Vagina (tissue), 2 donors: ENCODE measurements at places on chromosomes 1 and 21.
A peak's percentile ranks its signal among the peaks of the same experiment; 100 is the strongest.

DNA sequence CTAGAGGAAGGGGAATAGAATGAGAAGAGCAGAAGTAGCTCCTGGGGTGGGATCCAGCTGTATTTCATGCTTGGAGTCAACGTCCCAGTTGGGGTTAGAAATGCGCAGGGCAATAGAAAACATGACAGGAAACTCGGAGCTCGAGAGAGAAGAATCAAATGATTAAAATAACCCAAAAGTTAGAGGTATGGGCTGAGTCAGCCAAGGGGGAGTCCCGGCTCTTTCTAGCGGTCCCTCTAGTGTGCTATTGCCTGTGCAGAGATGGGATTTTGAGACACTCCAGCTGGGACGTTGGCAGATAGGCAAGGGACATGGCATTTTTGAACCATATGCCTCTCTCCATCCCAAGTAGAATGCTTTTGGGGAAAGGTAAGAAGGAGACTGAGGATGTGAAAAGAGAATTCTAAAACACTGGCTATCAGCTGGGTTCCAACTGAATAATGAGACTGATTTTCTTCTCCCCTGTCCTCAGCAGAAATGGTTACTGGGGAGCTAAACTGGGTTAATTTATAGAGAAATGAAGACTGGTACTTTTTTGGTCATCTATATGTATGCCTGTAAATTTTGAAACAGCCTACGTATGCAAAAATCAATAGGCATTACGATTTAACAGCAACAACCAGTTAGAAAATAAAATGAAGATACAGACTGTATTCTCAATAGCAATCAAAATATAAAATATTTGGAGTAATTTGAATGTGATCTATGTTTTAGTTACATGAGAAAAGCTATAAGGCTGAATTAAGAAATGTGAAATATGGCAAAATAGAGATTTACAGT is 7.0 kb upstream of the VPS26C start:
- DNase-seq = no peak

DNA sequence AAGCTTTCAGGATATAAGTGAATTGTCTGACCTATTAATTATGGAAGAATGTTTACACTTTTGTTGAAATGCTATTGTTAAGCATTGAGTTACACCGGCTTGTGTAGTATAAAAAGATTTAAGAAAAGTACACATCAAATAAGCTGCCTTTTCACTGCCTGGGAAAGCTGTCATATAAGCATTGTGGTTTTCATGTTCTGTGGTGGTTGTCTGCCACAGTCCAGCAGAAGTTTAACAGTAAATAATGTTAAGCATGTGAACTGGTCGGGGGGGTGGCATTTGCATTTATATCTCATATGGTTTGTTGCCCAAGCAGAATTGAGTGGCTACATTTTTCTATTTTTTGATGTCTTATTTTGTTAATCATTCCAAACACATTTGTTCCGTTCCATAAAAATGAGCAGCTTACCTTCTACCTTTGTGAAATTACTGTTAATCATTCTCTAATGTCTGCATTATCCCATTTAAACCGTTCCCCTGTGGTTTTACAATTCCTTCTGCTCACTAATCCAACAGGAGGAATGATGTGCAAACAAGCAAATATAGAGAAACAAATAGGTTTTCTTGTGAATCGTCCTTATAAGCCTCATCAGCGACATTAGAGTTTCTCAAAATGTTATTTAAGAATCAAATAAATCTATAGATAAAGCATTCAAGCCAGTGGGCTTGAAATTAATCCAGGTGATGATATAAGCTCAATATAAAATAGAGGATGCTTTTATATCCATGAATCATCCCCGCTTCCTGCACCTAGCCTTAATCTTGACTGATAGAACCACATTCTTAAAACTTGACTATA is 160.8 kb upstream of the SAMSN1 start:
- no peak for DNase-seq

DNA sequence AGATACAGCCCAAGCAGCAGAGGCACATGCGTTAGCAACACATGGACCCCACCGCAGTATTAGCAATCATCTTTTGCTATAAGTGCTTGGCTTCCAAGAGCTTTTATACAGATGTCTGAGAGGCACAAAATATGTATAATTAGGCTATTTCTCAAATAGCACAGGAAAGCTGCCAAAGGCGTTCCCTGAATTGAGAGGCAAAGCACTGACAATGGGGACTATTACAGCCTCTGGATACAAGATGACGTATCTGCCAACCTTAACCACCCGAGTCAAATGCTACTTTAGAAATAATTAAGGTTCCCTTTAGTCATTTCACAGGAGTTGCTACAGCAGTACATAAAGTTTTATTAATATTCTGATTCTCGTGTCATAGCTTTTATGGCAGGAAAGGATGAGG is 6.4 kb downstream of the STMN1 start:
- no peak for DNase-seq

GRCh38 chr1:101438359-101438758 is 201.5 kb downstream of the S1PR1 start:
- no peak for DNase-seq

DNA sequence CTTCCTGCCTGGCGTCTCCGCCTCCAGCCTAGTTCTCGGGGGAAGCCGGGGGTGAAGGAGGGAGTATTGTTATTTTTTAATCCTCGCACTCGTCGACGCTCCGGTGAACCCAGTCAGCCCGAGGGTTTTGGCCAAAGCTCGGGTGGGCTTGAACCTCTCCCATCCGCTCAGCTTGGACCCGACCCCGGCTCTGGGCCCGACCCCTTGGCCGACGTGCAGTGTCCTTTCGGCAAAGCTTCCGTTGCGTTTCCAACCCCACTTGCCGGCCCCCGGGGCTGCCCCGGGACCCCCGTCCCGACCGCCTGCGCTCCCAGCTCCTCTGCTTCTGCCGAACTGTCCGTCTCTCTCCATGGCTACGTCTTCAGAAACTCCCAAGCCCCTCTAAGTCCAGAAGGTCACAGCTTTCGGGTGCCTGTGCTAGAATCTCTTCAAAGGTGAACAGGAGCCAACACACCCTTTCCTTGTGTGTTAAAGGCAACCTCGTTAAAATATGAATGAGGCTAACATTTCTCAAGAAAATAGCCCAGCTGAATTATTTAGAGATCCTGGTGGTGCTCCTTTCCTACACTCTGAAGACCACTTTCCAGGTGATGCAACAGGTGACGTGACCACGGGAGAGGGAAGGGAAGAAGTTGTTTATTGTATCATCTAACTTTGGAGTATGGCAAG is 647 bp downstream of the DESI2 start:
- DNase-seq = no peak

GRCh38 chr1:60171801-60172200 is 98.2 kb upstream of the C1orf87 start:
- DNase-seq = no peak

DNA sequence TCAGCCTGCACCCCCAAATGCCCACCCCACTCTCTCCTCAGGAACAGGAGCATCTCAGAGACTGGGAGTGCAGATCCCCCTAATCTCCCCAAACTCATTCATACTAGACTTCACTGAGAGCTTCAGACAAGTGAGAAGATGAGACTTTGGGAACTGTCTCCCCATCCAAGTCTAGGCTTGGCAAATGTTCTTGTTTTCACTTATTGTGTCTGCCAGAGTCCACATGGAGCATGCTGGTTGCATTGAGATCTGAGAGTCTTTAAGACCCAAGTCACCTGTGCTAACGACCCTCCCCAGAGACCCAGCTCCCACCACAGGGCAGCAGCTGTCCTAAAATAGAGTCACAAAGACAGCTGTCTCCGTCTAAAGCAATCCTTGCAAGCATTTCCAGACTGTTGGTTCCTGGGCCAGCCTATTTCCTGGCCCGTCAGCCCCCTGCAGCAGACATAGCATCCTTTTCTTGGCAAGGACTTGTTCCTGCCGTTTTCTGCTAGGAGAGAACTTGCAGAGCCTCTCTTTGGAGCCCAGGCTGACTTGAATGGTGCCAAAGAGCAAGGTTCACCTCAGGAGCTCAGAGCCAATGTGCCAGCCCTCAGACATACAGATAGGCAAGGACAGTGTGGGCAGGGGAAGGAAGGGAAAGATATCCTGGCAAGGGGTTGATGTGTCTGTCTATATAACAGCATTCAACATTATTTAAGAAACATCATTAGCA is 1.9 kb upstream of the CNTN2 start:
- no peak for DNase-seq

DNA sequence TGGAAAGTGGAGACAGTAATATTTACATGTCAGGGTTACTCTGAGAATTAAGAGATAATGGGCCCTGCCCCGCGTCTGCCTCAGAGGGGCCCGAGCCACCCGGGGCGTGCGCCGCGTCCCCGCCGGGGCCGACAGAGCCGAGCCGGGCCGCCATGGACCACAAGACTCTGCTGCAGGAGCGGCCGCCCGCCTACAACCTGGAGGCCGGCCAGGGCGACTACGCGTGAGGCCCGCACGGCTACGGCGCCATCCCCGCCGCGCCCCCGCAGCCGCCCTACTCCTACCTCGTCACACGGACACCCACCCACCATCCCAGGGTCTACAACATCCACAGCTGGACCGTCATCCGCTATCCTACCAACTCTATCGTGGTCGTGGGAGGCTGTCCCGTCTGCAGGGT is 35.1 kb upstream of the LRRC39 start:
- DNase-seq = no peak

GRCh38 chr21:45460011-45460565 is 55.1 kb downstream of the COL18A1 start:
- no peak for DNase-seq

GRCh38 chr1:208851366-208851765 is 607.2 kb upstream of the PLXNA2 start:
- no peak for DNase-seq

- DNase-seq = no peak
Observed at GRCh38 chr1:203459671-203460201, 15.9 kb upstream of the PRELP start.

GRCh38 chr1:109277434-109278204 is 5.3 kb downstream of the PSRC1 start:
- DNase-seq = no peak

DNA sequence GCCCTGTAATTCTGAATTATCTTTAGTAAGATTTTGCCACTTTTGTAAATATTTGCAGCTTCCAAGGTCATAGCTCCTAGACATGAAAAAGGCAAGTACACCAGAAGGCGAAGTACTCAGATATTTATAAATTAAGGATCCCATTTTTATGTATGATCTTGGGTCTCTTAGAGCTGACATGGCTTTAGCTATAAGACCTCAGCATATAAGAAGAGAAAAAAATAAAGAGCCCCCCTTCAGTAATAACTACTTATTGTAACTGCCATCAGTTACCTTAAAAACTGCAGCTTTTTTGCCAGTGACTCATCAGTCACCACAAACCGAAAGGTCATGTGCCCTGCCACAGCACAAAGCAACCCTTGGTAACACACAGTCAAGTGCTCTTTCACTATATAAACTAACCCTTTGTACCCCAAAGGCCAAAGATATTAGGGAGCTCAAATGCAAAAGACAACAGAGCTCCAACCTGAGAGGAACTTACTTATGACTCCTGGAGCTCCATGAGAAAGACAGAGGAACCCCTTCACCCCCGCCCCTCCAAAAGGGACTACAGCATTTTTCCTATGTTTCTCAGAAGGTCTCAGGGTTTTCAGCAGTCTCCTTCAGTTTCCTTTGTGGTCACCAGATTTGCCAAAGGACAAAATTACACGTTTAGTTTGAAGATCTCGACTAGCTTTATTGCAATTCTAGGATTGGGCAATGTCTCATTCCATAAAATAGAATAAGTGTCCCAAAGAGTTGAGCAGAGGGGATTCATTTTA is 219.8 kb upstream of the DUSP10 start:
- no peak for DNase-seq

DNA sequence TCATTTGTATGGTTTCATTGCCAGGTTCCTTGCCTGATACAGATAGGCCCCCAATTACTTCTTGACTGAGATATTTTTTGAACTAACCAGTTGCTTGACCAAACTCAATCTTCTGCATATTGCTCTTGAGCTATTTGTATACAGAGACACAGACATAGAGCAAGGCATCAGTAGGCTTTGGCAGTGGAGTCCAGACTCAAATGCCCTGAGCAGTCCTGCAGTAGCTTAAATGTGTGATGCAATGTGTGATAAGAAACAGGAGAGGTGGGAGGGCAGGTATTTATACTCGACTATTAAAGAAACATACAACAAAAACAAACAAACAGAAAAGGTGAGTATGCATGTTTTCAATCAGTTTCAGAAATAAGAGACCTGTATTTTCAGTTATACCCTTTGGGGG is 197.9 kb upstream of the DAB1 start:
- DNase-seq = no peak

GRCh38 chr21:32782698-32783097 is 11.1 kb upstream of the PAXBP1 start:
- no peak for DNase-seq

GRCh38 chr1:31675161-31675560 is 28.7 kb downstream of the COL16A1 start:
- no peak for DNase-seq

DNA sequence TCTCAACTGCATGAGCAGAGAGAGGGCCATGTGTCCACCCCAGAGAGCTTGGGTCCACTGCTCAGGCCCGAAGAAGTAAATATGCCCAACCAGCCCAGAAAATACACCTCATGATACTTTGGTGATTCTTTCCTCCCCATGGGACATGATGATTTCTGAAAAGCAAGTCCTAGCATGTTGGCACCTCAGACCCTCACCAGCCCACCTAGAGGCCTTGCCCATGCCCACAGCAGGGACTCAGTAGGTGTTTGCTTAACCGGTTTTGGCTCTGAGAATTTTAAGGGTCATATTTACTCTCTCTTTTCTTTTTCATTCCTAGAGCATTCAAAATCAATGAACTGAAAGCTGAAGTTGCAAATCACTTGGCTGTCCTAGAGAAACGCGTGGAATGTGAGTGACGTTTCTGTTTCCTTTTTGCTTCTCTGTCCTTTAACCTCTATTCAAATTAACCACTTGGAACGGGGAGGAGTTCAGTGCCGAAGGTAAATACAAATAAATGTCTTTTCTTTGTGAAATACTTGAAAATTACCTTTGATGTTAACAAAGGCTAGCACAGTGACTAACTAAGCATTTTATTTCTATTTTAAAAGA is 79.7 kb downstream of the PDE9A start:
- peak; percentile 64 for DNase-seq

DNA sequence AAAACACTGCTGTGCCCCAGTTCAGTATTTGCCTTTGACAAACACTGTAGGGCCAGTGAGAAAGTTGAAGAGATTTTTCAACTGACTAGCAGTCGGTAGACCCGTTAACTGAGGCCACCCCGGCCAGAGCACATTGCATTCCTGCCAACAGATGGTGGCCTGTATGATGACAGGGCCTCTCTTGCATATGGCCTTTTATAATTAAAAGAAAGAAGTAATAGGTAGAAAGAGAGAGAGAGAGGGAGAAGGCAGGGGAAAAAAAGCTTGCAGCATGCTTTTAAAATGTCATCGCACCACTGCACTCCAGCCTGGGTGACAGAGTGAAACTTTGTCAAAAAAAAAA is 4.7 kb upstream of the C1orf174 start:
- no peak for DNase-seq

DNA sequence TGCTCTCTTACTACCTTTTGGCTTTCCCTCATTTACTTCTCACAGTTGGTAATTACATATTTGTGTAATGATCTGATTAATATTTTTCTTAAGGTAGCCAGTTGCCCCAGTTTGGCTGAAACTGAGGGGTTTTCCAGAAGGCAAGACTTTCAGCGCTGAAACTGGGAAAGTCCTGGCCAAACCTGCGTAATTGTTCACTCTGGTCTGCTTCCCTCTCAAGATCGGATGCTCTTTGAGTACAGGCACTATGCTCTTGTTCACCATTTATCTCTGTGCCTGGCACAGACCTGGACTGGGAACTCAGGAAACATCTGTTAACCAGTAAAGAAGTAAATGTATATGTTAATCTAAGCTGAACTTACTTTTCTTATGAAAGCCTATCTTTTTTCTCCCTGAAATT is 209.6 kb upstream of the HOOK1 start:
- DNase-seq = no peak
